ENCODE measurements at places on chromosomes 5 and 9.

DNA sequence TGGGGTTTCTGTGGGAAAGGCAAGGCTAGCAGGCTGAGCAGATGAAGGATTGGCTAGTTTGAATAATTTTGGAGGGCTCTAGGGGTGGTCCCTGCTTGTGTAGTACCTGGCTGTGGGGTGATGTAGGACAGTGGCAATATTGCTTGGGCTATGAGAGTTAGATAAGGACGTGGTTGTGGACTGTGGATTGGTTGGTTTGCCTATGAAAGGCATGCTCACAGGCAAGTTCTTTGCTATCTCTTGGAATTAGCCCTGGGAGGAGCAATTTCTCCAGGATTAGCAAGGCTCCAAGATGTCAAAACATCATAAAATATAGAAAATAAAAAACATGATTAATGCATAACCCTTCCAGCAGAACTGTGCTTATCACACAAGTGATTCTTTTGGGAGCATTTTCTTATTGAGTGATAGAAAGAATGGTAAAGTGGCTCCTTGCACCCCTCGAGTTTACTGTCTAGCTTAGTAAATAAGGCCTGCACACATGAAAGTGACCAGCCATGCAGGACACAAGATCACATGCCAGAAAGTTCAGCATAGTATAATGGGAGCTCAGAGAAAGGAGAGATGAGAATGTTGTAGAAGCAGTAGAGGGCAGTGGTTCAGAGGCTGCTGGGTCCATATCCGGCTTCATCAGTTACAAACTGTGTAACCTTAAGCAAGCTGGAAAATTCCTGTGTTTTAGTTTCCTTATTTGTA is 13.8 kb downstream of the AOPEP start:
- DNase-seq = no peak

GRCh38 chr5:158483281-158483860 is 616.3 kb downstream of the EBF1 start:
- no peak for DNase-seq

DNA sequence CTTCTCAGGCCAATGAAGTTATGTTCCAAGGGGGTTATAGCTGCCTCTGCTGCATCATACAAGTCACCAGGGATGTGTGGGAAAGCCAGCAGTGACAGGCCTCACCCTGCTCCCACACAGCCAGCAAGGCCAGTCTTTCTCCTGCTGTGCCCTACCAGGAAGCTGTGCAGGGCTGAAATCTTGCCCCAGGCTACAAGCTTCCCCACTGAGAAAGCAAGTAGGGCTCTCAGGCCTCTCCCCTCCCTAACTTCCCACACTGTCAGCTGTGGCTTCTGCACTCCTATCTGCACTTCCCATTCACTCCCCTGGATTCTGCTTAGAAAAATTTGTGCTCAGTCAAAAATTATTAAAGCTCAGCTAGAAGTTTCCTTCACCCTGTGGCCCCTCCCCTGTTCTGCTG is 611.2 kb upstream of the ZNF608 start:
- no peak for DNase-seq

GRCh38 chr9:135992486-135993408 is 31.6 kb upstream of the UBAC1 start:
- peak; percentile 33 for DNase-seq

DNA sequence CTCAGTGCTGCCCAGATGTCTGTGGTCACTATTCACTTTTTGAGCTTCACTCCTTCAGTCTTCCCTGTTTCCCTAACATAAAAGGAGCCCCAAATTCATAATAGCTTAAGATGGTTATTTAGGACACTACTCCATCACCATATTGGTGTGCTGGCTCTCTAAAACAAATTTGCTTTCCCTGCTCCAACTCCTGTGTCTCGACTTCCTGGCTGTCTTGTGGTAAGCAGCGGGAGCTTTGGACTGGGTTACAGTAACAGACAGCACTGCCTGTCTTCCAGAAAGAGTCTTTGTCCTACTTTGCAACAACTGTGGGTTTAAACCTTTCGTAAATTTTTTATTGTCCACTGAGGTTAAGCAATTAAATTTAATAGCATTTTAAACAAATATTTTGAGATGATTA is 389.4 kb downstream of the CDH9 start:
- no peak for DNase-seq

- DNase-seq = no peak
These were observed 26.6 kb downstream of the WNT8A start for GRCh38 chr5:138110266-138110963.

DNA sequence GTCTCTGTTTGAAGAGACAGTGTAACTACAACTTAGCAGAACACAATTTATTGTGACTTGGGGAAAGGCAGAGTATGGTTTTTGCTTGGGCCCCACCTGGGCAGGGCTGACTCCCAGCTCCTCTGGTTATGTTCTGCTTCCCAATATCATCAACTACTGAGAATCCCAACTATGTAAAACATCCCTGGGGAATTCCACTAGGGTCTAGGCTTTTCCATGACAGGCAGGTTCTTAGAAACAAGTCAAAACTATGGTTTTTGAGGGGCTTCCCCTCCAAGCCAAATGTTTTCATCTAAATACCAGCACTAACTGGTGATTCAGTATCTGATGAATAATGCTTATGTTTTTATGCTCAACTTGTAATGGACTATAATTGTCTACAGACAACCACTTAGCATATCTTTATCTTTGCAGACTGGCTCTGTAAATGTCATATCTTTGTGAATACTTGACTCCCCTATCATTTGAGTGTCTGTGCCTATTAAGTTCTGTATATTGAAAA is 409.5 kb downstream of the PDE4D start:
- no peak for DNase-seq

DNA sequence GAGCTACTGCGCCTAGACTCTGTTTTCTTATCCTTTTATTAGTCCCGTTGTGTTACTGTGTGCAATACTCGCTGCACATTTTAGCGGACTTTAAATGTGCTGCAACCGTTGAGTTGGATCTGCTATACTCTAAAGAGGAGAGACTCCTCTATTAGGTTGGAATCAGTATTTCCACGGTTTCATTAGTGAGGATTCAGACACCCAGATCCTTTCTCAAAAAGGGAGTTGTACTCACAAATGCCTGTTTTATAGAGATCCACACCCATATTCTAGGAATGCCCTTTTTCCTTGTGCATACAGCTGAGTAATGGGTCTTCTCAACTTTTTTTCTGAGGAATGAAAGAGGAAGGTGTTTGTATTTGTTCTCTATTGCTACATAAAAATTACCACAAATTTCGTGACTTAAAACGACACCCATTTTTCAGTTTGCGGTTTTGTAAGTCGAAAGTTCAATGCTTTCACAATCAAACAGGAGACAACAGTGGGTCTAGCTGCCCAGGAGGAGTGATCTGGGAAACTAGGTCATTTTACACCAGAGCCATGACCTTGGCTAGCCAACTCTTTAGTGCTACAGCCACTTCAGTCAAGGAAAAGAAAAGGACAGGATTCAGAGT is 52.8 kb upstream of the SLC44A1 start:
- DNase-seq = no peak

All from CD4-positive, alpha-beta T cell treated with Interleukin-4 for 4 hours (primary cell).